Right hindlimb (tissue), 1 donor: ENCODE measurements at places on chromosomes 7 and 10.

GRCh38 chr10:22414146-22414545, 68.8 kb downstream of the SPAG6 start:
- no peak for DNase-seq

- DNase-seq = no peak
Observed at GRCh38 chr10:131654471-131655087, 246.2 kb upstream of the PPP2R2D start.

DNA sequence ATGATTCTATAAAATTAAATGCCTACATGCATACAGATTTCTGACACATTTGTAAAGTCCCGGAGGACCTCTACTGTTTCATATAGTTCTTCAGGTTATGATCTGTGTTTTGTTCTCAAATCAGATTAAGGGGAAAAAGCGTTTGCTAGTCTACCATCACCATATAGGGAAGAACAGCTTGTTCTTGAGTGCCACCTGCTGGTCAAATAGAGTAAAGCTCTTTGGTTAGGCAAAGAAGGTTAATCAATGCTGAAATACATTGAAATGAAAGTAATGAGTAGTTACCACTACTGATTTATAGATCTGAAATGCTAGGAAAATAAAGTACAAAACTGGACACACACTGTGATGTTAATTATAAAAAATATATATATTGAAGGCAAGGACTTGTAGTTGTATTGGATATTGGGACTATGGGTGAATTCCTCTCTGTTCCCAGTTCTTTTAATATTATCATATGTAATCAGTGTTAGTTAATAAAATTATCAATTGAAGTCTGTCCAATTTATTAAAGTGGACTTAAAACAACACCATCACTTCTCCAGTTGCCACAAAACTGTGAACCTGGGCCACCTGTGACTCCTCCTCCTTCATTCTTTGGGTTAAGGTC, 72.6 kb upstream of the PDLIM1 start:
- DNase-seq = no peak

DNA sequence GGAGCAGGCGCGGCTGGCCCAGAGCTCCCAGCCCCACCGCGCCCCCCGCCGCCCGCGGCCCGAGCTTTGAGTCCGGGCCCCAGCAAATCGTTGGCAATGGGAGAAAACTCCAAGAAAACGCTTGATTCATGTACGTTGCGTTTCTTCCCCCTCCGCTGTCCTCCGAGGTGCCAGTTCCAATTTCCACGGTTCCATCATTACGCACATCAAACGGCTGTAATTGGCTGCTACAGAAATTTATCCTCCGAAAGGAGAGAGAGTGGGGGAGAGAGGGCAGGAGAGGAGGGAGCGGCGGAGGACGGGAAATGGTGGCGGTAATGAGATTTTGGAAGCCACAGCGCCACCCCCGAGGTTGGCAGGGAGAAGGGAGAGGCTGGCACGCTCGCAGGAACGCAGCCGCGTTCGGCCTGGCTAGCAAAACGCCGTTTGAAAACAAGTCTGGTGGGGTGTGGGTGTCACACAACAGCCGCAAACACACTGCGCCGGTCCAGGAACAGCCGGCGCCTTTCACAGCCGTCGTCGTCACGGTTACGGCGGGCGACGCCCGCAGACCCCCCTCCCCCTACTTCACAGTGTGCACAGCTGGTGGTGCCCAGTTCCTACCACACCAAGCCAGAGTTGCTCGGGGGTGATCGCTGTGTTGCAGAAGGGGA, 57.5 kb downstream of the UNCX start:
- DNase-seq = peak; percentile 84

GRCh38 chr10:74786126-74786525, 40.3 kb upstream of the KAT6B start:
- no peak for DNase-seq

DNA sequence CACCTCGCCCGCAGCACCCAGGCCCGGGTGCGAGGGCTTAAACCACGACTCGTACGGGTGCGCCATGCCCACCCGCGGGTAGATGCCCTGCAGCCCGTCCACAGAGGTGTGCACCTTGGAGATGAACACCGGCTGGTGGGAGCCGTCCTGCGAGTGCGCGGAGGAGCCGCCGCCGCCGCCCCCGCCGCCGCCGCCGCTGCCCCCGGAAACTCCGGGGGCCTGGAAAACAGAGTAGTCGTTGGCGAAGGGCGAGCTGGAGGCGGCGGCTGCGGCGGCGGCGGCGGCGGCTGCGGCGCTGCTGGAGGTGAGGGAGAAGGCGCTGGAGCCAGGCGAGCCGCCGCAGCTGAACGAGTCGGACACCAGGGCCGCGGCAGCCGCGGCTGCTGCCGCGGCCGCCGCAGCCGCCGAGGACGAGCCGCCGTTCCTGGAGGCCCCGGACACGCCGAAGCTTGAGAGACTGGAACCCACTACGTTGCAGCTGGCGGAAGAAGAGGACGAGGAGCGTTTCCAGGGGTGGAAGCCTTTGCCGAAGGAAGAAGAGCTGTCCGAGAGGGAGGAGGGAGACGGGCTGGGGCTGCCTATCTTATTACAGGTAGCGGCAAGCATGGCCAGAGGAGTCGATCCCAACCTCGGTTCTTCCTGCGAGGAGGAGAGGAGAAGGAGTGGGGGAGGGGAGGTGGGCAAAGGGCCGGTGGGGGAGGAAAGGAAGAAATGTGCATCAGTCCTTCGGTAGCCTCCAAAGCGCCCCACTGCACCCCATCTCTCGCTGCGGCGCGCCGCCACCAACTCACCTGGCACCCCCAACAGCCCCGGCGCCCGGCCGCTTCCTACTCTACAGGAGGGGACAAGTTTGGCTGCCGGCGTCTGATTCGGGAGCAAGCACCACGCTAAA, 1.3 kb downstream of the SP8 start:
- no peak for DNase-seq

- DNase-seq = no peak
Observed at GRCh38 chr10:116722736-116723427, 19.5 kb downstream of the HSPA12A start.
